Renal cortex interstitium (tissue), 15 donors: ENCODE measurements at places on chromosomes 3 and 15. TPM values are rescaled to one million over a fixed set of nuclear protein-coding genes. Genes with fewer than 3 reads are reported as not detected.

Gene ADAMTS17
- polyA plus RNA-seq, result 2.5 TPM

Gene DLL4
- 7.8 TPM for polyA plus RNA-seq

- no peak for DNase-seq
These were observed 1.0 kb upstream of the THUMPD3 start for GRCh38 chr3:9361691-9362388.

Gene BTLA
- 0.62 TPM for polyA plus RNA-seq

DNA sequence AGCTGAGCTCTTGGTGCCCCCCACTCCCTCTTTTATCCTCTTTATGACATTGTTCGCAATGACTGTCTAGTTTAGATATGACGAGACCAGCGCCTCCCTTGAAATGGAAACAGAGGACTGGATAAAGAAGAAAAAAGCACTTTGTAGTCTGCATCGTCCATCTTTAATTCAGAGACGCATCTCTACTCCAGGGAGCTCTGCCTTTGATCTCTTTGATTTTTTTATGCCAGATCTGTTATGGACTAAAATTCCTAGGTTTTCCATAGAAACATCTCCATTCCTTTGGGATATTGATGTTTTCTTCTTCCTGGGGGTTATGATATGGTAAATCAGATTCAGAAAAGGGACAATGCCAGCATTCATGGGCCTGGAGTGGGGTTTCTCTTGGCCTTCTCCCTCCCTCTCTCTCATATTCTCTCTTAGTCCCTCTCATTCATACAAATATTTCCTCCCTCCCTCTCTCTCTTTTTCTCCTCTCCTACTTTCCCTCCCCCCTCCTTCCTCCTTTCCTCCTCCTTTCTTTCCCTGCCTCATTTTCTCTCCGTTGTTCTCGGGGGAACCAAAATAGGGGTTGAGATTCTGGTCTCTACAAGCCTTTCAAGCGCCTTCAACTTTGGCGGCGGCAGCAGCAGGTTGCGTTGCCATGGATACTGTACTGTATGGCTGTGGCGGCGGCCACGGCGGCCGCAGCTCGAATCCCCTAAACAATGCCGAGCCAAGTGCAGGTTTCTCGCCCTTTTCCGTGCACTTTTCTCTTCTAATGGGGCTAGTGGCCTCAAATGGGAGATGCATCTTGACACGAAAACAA is 45.5 kb downstream of the ZIC4 start:
- no peak for DNase-seq

DNA sequence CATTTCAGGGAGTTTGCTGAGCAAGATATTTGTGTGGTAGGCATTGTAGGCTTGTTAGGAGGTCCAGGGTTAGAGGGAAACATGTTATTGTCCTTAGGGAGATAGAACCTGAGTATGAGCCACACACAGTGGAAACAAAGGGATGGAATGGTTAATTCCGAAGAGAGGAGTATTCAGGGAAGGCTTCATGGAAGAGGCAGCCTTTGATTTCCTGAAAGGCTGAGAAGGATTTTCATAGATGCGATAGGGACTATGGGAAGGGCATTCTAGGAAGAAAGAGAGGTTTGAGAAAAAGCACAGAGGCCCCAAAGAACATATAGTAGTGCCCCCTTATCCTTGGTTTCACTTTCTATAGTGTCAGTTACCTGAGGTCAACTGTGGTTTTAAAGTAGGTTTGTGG is 81.7 kb downstream of the RAB11A start:
- no peak for DNase-seq

- no peak for DNase-seq
These were observed 79.8 kb upstream of the NR2E3 start for GRCh38 chr15:71730277-71731144.

DNA sequence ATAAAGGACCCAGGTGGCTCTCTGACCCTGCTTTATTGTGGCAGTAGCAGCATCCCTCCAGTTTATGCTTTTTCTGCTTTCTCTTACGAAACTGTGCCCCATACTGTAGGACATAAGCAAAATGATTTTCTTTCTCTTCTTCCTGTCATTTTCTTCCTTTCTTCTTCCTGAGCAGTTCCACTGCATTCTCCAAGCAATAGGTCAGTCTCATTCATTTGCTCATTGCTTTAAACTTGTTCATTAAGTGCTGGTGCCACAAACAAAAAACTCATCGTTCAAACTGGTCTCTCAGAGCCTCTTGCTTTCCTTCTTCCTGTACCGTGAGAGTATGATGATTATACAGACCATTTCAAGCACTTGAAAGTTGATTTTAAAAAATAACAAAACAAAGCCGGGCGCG is 66.8 kb downstream of the PDE8A start:
- no peak for DNase-seq

Gene RASGRP1
- 10.8 TPM for polyA plus RNA-seq

GRCh38 chr3:69249001-69249400 is 126.6 kb upstream of the LMOD3 start:
- DNase-seq, result no peak

DNA sequence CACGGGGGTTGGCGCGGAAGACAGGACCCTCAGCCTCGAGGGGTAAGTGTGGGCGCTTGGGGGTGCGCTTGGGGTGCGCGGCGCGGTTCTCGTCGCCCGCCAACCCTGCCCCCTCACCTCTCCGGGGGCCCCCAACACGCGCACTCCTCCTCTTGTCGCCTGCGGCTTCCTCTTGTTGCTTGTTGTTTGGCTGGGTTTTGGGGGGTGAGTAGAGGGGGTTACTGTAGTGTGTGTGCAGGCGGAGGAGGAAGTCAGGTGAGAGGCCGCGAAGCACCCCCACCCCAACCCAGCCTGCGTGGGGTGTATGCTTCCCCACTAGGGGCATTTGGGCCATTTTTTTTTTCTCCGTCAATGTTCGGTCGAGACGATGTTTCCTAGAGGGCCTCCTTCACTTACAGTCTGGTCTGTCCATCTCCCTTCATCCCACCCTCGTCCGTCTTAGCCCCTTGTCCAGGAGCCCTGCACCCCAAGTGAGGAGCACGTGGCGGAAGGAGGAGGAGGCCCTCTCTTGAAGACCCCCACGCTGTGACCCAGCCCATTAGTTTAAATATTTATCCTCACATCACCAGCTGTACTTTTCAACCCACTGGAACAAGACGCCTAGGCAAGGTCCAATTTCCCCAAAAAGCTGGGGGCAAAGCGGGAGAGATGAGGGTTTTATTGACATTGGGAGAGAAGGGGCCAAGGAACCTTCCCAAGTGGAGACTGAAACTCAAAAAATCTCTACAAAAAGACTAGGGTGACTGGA is 20.4 kb upstream of the SATB1 start:
- no peak for DNase-seq

GRCh38 chr3:15079091-15079490 is 14.0 kb upstream of the MRPS25 start:
- no peak for DNase-seq

Gene IL12A
- polyA plus RNA-seq, result 0.69 TPM

DNA sequence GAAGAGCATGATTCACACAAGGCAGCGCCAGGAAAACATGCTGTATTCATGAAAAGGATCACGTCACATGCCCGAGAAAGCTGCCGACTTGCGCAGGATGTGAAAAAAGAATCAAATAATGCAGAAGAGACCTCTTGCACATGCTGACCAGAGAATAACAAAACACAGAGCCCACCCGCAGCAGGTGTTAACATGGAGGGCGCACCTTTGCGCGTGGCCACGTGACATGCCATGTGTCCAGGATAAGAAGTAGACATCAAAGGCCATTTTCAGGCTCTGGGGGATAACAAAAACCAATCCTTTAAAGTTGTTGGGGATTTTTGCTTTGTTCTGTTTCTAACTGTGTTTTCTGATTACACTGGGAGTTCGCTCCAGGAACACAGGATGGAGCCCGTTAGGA is 1332.8 kb downstream of the ZPLD1 start:
- no peak for DNase-seq
